ENCODE measurements at places on chromosomes 2 and 18.

DNA sequence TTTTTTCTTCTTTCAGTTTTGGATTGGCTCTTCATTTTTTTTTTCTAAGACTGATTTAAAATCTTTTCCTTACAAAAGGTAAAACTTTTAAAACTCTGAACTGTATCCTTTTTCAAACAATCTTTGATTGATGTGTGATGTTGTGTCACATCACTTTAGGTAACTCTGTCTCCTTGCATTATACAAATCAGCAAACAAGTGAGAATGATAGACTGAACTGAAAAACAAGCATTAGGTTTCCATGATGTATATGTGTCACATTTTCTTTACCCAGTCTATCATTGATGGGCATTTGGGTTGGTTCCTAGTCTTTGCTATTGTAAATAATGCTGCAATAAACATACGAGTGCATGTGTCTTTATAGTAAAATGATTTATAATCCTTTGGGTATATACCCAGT is 655.7 kb downstream of the LRRTM4 start:
- DNase-seq, result no peak

DNA sequence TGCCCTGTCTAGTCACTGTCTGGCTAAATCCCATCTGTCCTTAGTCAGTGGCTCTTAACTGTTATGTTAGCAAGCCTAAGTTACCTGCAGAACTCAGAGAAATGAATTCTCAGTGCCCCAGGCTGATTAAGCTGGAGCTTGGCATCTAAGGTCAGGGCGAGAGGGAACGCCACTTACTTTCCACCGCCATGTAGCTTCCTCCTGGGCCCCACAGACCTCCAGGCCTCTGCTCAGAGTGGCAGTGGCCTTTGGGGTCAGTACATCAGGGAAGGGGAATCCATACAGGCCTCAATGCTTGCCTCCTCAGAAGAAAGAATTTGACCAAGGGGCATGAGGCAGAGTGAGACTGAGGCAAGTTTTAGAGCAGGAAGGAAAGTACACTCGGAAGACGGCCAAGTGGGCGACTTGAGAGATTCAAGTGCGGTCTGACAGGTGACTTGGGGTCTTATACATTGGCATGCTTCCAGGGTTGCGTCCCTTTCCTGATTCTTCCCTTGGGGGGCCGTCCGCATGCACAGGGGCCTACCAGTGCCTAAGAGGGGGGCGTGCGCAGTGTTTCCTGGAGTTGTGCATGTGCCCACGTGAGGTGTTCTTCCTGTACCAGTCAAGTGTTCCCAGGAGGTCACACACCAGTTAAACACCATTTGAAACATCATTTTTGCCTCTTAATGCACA is 64.1 kb downstream of the EMILIN2 start:
- no peak for DNase-seq

DNA sequence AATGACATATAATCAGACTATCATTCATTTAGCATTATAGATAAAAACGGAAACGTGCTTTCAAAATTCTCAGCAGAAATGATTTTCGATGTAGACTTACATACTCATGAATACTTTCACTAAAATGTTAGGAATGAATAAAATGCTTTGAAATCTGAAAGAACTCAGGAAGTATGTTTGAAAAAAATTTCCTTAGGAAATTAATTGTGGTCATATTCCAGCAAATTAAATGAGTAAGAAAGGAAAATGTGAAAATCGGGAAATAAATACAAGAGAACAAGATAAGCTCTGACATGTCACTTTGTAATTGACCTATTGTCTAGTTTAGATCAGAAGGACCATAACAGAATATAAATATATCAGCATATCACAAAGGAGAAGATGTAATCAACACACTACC is 981.0 kb upstream of the CDH2 start:
- no peak for DNase-seq

DNA sequence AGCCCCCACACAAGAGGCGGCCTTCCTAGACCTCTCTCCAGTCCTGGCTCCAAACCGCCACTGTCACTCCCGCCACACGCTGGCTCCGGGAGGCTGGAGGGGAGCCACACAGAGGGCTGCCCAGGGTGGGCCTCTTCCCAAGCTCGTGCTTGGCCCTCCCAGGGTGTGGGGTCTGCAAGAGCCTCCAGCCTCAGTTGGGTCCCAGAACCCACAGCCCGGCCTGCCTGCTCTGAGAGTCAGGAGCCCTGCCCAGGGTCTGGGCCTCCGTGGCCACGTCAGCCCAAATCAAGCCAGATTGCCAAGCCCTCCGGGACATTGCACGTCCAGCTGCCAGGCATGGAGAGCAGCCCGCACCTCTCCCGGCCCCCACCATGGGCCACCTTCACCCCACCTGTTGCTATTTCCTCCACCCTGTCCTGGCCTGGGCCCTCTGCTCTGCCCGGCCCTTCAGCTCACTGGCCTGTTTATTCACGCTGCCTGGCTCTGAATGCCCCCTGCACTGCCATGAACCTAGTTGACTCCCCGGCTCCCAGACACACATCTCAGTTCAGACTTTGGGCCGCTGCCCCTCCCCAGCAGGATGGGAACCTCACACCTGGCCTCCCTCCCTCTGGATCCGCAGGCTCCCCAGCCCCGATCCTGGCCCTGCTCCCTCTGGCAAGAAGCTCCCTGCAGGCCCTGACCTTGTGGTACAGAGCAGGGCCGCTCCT is 61.0 kb downstream of the BIN1 start:
- DNase-seq, result no peak

DNA sequence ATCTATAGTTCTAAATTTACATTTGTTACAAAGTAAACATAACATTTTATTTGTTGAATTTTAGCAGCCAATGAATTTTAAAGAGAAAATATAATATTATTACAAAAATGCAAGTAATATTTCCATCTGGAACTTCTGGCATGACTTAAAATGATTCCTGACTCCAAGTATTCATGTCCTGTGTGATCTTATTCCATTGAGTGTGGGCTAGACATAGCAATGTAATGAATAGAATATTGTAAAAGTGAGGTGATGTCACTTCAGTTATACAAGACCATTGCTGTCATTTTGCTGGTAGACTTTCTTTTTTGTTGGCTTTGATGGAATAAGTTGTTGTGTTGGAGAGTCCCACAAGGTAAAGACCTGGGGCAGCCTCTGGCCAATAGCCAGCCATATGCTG is 912.2 kb upstream of the PIK3C3 start:
- DNase-seq, result no peak

DNA sequence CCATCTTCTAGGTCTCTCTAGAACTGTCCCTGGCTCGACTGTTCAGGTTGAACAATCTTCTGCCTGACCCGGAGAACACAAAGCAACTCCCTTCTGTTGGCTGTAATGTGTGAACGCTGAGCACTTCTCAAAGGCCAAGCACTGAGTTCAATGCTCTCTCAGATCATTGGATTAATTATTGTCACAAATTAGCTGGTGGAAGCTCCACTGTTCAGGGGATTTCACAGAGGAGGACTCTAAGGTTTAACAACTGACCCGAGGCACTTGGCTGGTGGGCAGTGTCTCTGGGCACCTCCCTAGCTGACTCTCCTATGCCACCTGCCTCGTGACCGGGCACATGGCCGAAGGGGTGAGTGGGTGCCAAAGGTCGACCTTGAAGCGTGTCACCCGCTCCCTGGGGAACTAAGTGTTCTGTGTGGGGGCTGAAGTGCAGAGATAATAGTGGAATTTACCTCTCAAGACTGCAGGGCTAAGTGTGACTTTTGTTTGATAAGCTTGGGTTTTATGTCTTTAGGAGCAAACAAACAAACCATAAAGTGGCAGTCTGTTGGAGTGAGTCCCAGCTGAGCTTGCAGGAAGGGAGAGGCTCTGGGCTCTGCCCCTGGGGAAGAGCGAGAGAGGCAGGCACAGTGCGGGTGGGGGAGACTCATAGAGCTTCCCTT is 64.8 kb downstream of the BCL2L11 start:
- DNase-seq, result no peak

DNA sequence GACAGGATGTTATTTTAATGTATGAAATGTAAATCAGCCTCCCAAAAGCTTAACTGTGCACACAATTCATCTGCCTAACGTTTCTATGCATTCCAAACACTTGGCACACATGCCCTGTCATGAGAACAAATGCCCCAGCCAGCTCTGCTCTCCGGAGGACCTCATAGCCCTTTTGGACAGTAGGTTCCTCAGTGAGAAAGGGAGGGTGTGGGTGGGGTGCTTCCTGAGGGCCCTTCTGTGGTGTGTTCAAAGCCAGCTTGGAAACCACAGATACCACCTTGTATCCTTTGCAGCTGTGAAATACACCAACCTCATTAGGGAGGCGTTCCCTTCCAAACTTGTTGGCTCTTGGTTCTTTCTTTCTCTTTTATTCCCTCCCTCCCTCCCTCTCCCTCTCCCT is 102.2 kb upstream of the ASB18 start:
- DNase-seq, result peak; percentile 17

DNA sequence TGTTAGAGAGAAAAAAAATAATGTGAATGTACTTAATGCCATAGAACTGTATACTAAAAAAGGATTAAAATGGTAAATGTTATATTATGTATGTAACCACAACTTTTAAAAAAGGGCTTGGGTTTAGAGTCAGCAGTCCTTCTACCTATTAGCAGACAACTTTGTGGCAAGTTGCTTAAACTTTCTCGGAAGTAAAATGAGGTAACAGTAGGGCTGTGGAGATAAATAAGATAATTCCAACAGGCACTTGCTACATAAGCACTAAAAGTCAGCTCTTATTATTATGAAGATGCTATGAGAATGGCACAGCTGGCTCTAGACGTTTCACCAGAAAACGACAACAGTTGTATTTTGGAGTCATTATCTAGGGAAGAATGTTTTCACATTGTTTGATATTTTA is 31.3 kb downstream of the AAK1 start:
- DNase-seq, result no peak

DNA sequence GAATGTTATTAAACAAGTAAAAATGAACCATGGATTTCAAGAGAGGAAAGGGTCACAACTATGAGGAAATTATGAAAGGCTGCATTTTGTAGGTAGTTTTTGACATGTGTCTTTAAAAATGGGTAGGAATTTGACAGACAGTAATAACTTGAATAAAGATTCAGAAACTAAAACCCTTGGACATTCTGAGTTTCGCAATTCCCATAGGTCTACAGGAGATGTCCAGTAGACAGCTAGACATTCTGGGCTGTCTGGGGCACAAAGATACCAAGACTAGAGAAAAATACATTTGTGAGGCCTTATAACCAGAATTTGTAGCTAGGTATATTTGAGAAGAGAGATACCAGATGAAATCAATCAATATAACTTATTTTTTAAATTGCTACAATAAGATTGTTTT is 42.3 kb downstream of the DNAJC10 start:
- no peak for DNase-seq

DNA sequence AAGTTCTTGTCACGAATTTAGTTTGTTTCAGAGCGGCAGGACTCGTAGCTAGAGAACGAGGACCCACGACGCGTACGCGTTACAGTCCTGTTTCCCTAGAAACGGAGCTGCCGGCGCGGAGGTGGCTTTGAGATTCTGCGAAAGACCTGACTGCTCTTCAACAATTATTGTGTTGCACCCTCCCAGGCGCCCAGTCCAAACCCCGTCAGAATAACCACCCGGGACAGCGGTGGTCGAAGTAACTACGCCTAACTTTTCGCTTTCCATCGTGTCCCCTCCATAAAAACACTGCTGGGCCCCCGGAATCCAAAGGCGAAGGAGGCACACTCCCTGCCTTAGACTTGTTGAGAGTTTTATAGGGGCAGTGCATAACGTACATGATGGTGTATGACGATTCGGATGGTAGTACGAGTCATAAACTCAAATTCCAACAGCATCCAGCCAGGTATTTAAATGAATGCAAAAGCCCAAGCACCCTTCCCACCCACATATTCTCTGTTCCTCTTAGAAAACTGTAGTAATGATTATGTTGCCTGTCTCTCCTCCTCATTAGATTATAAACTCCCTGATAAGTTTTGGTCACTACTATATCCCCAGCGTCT is 651 bp upstream of the STAM2 start:
- no peak for DNase-seq

DNA sequence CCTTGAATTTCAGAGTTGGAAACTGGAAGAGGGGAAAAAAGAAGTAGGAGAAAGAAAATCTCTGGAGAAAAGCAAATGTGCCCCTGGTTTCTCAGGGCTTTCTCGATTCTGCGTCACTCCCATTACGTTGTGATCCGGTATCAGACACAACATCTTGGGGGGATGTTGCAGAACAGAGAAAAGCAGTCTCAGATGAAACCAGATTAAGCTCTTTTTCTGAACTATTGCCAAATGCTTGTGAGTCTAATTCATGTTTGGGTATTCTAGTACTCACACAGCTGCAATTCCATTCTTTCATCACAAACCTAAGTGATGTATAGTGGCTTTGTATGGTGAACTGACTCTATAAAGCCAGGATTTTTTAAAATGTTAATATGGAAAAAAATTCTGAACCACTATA is 233.2 kb downstream of the TCF4 start:
- DNase-seq, result no peak

GRCh38 chr2:201007584-201007998 is 44.1 kb upstream of the ORC2 start:
- DNase-seq, result no peak

All from stimulated activated CD4-positive, alpha-beta T cell treated with anti-CD3 and anti-CD28 coated beads, Interleukin-2, amount 100 ng/mL, for 24 hours (primary cell).